ENCODE measurements at places on chromosomes 4 and X. TPM values are rescaled to one million over a fixed set of nuclear protein-coding genes. Genes with fewer than 3 reads are reported as not detected.

The ZMAT1 gene
- 30.0 TPM for total RNA-seq

The TEX11 gene
- total RNA-seq: not detected

The SLC9B2 gene
- 5.3 TPM for total RNA-seq

The ADGRG4 gene
- not detected for total RNA-seq

The TKTL2 gene
- total RNA-seq: 0.13 TPM

The TXLNG gene
- total RNA-seq: 15.9 TPM

The ADH1B gene
- 259 TPM for total RNA-seq

The RAB33A gene
- 0.93 TPM for total RNA-seq

DNA sequence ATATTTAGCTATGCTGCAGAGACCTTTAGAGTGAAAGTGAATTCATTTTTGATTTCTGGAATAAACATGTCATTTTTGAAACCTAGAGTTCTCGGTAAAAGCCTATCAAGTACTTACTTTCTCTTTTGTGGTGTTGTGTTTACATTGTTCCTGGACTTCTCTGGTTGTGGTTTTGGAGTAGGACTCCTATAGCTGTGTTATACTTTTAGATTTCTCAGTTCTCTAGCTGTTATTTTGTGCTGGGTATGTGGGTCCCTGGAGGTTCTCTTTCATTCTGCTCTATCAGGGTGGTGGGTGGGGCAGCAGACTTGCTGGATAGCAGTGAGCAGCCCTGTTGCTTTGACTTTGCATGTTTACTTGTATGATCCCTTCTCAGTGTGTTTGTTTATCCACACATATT is 25.6 kb upstream of the MSMO1 start:
- no peak overlapping the region for H3K27ac ChIP-seq
- peaks cover 5% of the 10 kb centered on the region for H3K36me3 ChIP-seq
- peaks cover 3% of the 10 kb centered on the region for H3K4me1 ChIP-seq
- H3K27me3 ChIP-seq: no peaks in the 10 kb centered on the region
- no peak overlapping the region for H3K4me3 ChIP-seq

DNA sequence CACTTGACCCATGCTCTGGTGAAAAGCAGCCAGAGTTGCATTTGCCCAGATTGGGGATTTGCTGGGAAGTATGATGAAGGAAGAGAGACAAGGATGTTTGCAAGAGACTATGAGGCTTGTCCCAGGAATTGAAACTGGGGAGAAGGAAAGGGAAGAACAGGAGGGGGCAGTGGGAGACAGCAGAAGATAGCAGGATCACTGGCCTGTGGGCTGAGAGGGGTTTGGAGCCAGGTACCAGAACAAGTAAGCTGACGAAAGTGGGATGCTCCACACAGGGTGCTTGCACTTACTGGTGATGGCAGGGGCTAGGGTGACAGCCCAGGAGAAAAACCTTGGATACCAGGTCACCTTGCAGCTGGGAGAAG is 3.4 kb upstream of the LETM1 start:
- no peak for DNase-seq
- H3K27me3 ChIP-seq: no peaks in the 10 kb centered on the region
- peaks cover 20% of the 10 kb centered on the region for H3K4me1 ChIP-seq
- H3K4me3 ChIP-seq: no peak overlapping the region

DNA sequence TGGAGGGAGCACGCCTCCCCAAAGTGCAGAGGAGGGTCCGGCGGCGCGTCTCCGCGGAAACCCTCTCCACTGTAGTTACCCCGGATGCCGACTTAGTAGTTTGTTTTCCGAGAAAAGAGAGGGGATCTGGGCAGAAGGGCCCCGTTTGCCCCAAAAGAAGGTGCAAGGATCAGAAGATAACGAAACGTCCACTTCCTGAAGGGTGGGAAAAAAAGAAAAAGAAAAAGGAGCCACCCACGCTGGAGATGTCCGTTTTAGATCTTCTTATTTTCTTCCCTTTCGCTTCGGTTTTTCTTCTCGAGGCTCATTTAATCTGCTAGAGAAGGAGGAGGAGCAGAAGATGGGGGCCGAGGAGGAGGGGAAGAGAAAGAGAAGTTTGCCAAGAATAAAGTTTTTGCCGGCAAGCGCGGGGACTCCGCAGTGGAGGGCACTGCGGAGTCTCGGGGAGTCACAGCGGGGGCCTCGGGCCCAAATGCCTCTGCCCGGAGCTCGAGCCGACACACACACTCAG is 517 bp downstream of the LEF1 start:
- H3K4me3 ChIP-seq: peak overlapping the region; percentile 59
- H3K36me3 ChIP-seq: no peaks in the 10 kb centered on the region
- H3K27me3 ChIP-seq: peaks cover 12% of the 10 kb centered on the region
- no peak overlapping the region for H3K27ac ChIP-seq
- H3K4me1 ChIP-seq: peaks cover 31% of the 10 kb centered on the region
- no peak for DNase-seq

GRCh38 chr4:2441393-2442174 is 22.8 kb downstream of the CFAP99 start:
- H3K27ac ChIP-seq: no peak overlapping the region
- no peaks in the 10 kb centered on the region for H3K36me3 ChIP-seq
- peak; percentile 57 for DNase-seq

DNA sequence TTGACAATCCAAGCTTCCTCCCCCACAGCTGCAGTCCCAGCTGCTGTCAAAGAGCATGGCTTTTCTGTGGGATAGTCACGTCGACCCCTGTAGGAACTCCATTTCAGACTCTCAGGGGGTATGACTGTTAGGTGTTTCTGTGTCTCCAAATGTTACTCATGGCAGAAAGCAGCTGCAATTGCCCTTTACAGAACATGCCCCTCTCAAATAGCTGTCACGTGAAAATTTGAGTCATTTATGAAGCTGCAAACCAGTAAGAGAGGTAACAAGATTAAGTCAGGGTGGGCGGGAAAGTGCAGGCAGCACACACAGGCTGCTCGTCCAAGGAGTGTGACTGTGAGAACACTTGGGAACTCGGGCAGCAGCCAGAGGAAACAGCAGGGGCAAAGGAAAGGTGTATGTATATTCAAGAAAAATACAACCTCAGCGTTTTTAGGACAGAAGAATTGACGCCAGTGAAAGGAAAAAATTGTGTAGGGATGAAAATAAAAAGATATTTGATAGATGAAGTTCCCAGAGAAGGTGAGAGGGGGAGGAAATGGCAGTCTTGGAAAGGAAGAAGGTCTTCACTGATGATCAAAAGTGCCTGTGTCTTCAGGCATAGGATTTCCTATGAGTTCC is 66.5 kb upstream of the TMEM184C start:
- H3K4me1 ChIP-seq: no peaks in the 10 kb centered on the region
- no peaks in the 10 kb centered on the region for H3K27me3 ChIP-seq
- DNase-seq: peak; percentile 16

- no peak overlapping the region for H3K4me3 ChIP-seq
- H3K27me3 ChIP-seq: no peaks in the 10 kb centered on the region
- H3K36me3 ChIP-seq: no peaks in the 10 kb centered on the region
- H3K27ac ChIP-seq: no peak overlapping the region
Measured at GRCh38 chrX:136126872-136127406, 20.4 kb upstream of the FHL1 start.

DNA sequence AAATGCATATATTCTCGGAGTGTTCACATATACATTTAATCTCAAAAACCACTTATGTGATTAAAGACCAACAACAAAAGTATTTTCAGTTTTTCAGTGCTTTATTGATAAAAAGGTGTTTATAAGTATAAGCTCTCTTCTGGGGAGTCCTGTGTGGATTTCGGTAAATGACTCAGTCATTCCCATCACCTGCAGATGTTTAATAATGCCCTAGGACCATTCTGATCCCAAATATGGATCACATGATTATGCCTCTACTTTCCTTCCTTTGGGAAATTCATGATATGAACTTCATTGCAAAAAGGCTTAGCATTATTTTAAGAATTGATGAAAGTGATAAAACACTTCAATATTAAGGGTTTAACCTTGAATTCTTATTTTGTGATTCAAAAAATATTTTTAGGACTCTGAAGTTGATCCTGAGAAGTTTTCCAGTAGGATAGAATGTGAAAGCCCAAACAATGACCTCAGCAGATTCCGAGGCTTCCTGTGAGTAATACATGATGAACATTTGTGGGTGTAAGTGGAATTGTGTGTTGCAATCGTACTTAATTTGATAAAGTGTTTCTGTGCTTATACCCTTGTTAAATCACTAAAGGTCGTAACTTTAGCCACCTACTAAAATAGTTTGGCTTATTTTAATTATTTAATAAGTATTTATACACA is 40.2 kb downstream of the ATP10D start:
- no peaks in the 10 kb centered on the region for H3K4me1 ChIP-seq
- DNase-seq: no peak
- H3K27ac ChIP-seq: peak overlapping the region; percentile 37

GRCh38 chr4:122293374-122294365 is 85.1 kb upstream of the ADAD1 start:
- no peak overlapping the region for H3K27ac ChIP-seq
- no peaks in the 10 kb centered on the region for H3K27me3 ChIP-seq
- no peaks in the 10 kb centered on the region for H3K4me1 ChIP-seq
- no peak overlapping the region for H3K4me3 ChIP-seq

- H3K27ac ChIP-seq: peak overlapping the region; percentile 92
- no peak for DNase-seq
- no peaks in the 10 kb centered on the region for H3K27me3 ChIP-seq
- no peaks in the 10 kb centered on the region for H3K36me3 ChIP-seq
- peak overlapping the region; percentile 82 for H3K4me3 ChIP-seq
Measured at GRCh38 chr4:184824776-184825084, 1.0 kb downstream of the ACSL1 start.

GRCh38 chr4:145824463-145824862 is 114.2 kb downstream of the ZNF827 start:
- H3K36me3 ChIP-seq: no peaks in the 10 kb centered on the region
- DNase-seq: no peak
- no peak overlapping the region for H3K4me3 ChIP-seq

- H3K36me3 ChIP-seq: no peaks in the 10 kb centered on the region
- H3K4me3 ChIP-seq: no peak overlapping the region
- H3K27me3 ChIP-seq: no peaks in the 10 kb centered on the region
- H3K27ac ChIP-seq: no peak overlapping the region
- H3K4me1 ChIP-seq: no peaks in the 10 kb centered on the region
Measured at GRCh38 chrX:723781-724180, 93.2 kb downstream of the SHOX start.

GRCh38 chr4:156778093-156778492 is 193.5 kb downstream of the PDGFC start:
- no peaks in the 10 kb centered on the region for H3K4me1 ChIP-seq
- DNase-seq: no peak
- H3K4me3 ChIP-seq: no peak overlapping the region
- H3K27me3 ChIP-seq: no peaks in the 10 kb centered on the region
- H3K27ac ChIP-seq: no peak overlapping the region
- H3K36me3 ChIP-seq: no peaks in the 10 kb centered on the region

- no peak for DNase-seq
- H3K27me3 ChIP-seq: no peaks in the 10 kb centered on the region
- peaks cover 58% of the 10 kb centered on the region for H3K4me1 ChIP-seq
- H3K36me3 ChIP-seq: no peaks in the 10 kb centered on the region
Measured at GRCh38 chr4:10128761-10129160, 12.2 kb upstream of the WDR1 start.

GRCh38 chrX:46200413-46200812 is 344.8 kb downstream of the ZNF674 start:
- DNase-seq: no peak
- no peak overlapping the region for H3K27ac ChIP-seq
- H3K36me3 ChIP-seq: no peaks in the 10 kb centered on the region
- no peaks in the 10 kb centered on the region for H3K4me1 ChIP-seq
- no peaks in the 10 kb centered on the region for H3K27me3 ChIP-seq

GRCh38 chrX:118171356-118171755 is 54.7 kb upstream of the KLHL13 start:
- DNase-seq: no peak
- H3K36me3 ChIP-seq: no peaks in the 10 kb centered on the region
- no peaks in the 10 kb centered on the region for H3K27me3 ChIP-seq
- no peak overlapping the region for H3K4me3 ChIP-seq

- no peaks in the 10 kb centered on the region for H3K36me3 ChIP-seq
- no peaks in the 10 kb centered on the region for H3K4me1 ChIP-seq
- H3K27ac ChIP-seq: no peak overlapping the region
- no peak overlapping the region for H3K4me3 ChIP-seq
Measured at GRCh38 chrX:12890467-12890866, 16.0 kb upstream of the TLR8 start.

DNA sequence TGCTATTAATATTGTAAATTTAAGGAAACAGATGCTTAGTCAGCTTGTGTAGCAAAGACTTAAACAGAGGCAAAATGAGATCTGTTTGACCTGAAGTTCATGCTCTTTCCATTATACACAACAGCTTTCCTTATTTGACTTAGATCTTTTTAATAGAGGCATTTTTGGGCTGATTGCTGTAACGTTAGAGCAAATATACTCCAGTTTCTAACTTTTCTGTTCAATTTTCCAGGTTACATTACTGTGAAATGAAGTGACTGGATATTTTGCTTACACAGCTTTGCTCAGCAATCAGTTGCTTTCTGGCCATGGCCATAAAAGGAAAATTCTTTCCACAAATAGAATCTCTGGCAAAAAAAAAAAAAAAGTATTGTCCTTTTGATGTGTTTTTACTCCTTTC is 146.2 kb downstream of the PCDH7 start:
- H3K36me3 ChIP-seq: no peaks in the 10 kb centered on the region
- H3K27ac ChIP-seq: no peak overlapping the region
- no peak overlapping the region for H3K4me3 ChIP-seq
- DNase-seq: no peak
- H3K4me1 ChIP-seq: no peaks in the 10 kb centered on the region

DNA sequence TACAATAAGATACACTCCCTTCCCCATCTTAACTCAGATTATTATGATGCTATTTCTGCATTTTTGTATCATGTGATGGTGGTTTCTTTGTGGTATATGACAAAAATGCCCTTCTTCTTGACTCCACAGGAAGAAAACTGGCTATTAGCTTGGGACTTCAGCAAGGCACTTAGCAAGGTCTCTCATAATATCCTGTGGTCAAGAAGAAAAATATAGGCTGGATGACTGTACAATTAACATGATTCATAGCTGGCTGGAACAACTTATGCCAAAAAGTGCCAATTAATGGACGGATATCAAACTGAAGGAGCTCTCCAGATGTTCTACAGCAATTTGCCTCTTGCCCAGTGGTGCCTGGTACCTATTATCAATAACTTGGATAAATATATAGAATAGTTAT is 2.3 kb upstream of the MID1IP1 start:
- H3K4me3 ChIP-seq: no peak overlapping the region
- H3K27ac ChIP-seq: no peak overlapping the region
- DNase-seq: no peak
- peaks cover 5% of the 10 kb centered on the region for H3K4me1 ChIP-seq
- H3K36me3 ChIP-seq: no peaks in the 10 kb centered on the region

- no peak for DNase-seq
- H3K4me1 ChIP-seq: no peaks in the 10 kb centered on the region
- H3K4me3 ChIP-seq: no peak overlapping the region
- H3K27me3 ChIP-seq: no peaks in the 10 kb centered on the region
Measured at GRCh38 chr4:99612704-99613103, 38.1 kb downstream of the MTTP start.

GRCh38 chr4:155578726-155579370 is 87.8 kb upstream of the GUCY1A1 start:
- H3K4me1 ChIP-seq: peaks cover 4% of the 10 kb centered on the region
- H3K4me3 ChIP-seq: no peak overlapping the region
- H3K27me3 ChIP-seq: no peaks in the 10 kb centered on the region
- no peak overlapping the region for H3K27ac ChIP-seq
- no peak for DNase-seq
